ENCODE measurements at places on chromosomes 2 and 18.

- DNase-seq = no peak
Measured at GRCh38 chr18:63979409-63979920, 9.6 kb downstream of the SERPINB8 start.

DNA sequence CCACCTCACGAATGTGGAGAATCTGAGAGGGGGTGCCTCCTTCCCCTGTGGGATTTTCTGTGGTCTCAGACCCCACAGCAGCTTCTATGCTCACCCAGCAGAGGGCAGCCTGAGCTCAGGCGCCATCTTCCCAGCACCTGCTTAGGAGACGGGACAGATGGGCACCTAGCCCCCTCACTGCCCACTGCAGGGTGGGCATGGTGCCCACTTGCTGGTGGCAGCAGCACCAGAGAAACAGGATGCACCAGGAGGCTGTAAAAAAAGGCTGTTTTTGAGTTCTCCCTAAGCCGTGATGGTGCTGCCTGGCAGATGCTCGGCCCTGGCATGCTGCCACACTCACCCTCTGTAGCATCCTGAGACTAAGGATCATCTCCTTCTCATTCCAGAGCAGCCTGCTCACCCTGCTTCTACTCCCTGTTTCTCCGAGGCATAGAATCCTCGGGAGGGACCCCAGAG, 19.1 kb upstream of the SLC20A1 start:
- peak; percentile 31 for DNase-seq

GRCh38 chr2:233419602-233420391, 65.5 kb downstream of the DGKD start:
- peak; percentile 41 for DNase-seq

DNA sequence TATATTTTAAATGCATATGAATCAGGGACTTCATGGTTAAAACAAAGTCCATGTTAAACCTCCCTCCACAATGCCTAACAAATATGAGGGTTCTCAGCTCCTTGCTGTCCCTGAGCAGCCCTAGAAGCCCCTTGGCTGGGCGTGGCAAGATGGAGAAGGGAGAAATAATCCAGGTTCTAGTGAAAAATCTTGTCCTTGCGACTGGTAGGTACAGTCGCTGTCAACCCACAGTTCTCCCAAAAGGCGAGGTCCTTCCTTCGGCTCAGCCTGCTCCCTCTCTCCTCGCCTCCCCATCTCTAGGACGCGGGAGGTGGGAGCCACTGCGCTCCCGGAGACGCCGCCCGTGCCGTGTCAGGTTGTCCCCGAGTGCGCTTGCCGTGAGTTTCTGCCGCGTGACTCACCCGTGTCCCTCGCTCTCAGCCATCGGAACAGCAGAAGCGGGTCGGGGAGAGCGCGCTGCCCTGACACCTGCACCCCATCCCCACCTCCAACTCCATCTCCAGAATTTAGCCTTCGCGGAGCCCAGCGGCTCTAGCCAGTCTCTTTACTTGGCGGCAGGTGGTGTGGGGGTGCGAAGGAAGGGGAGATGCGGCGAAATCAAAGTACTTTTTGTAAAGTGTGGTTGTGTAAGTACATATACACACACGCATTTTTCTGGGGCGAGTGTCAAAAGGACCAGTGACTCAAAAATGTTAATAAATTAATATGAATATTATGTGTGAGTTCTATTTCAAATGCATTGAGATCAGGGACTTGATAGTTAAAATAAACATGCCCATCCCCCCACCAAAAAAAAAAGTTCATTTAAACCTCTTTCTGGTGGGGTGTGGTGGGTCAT, 65.1 kb upstream of the TMEM17 start:
- peak; percentile 1 for DNase-seq

GRCh38 chr2:102619414-102620319, at the start of gene SLC9A2:
Gene SLC9A2 (plus strand): TSS chr2:102619553. CDS start chr2:102619849, 296 bp downstream.
- DNase-seq = no peak

DNA sequence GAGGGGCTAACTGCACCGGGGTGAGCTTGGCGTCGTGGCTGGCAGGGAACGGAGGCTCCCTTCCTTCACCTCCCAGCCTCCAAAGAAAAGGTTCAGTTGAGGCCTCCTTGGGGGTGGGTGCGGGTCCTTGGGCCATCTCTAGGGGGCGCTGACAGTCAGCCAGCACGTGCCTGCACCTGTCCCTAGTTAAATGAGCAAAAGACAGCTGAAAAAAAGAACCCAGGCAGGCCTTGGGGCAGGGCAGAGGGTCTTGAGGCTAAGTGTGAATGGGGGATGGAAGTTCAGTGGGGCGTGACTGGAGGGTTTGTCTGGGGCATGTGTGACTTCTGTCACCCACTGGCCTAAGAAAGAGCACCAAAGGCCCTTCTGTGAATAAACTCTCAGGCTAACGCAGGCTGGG, 56.4 kb downstream of the ZFP36L2 start:
- DNase-seq = no peak

DNA sequence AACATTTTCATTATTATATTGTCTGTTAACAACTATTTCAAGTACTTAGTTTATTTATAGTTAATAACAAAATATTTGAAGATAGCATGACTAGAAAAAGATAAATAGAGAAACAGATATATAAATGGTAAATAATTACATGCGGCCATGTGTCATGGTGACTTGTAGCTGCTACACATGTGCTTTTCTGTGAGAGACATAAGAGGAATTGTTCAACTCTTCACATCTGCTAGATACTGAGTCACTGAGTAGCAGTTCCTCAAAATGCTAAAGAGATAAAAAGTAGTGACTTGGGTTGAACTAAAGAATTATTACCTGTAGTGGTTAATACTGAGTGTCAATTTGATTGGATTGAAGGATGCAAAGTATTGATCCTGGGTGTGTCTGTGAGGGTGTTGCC, 37.5 kb upstream of the SCN9A start:
- DNase-seq = no peak

DNA sequence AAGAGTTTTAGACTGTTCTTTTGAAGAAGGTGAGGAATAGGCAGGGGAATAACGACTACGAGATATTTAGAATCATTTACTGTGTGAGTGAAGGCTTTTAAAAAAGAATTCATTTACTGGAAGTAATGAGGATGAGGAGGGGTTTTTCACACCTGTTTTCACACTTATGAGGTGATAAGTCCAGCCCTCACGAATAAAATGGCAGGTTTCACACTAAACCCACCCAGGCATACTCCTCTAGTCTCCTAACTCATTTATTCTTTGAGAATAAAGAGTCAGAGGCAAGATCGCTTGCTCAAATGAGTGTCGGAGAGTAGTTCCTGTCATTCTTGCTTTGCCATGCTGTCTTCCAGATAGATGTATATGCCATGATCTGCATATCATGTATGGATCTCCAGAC, 79.0 kb upstream of the ZEB2 start:
- DNase-seq = no peak

DNA sequence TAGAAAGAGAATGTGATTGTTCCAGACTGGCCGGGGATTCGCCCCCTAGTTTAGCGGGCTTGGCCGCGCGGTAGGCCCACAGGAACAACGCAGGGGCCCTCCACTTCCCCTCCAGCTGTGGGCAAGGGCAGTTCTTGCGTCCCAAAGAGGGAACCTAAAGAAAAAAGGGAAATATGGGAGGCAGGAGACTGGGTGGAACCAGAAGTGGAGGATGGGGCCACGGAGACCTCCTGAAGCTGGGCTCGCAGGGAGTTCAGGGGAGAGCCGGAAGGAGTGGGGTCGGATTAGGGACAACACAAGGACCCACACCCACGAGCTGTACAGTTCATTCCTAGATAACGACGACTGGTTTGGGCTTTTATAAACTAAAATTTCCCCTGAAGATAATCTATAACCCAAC, 18.2 kb downstream of the GNLY start:
- DNase-seq = no peak
